ENCODE measurements at places on chromosomes 4 and X.

- no peak for DNase-seq
Measured at GRCh38 chrX:136736690-136737089, 44.0 kb downstream of the ARHGEF6 start.

DNA sequence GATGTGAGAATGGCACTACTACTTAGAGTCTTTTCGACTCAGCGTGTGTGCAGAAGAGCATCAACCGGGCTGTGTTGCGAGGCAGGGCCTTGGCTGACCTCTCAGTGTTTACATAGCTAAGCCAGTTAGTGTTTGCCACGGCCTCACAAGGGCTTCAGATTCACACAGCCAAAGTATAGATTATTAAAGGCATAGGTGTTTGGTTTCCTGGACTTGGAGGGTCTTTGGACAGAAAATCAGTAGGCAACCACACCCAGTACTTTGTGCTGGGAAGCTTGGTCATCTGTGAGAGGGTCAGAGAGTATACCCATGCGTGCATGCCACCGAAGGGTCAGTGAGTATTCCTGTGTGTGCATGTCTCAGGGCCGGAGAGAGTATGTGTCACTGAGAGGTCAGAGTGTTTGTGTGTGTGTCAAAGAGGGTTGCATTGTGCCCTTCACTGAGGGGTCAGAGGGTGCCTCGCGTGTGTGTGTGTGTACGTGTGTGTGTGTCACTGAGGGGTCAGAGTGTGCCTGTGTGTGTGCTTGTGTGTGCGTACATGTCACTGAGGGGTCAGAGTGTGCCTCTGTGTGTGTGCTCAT lies 69.7 kb upstream of the MSANTD1 start:
- no peak for DNase-seq

DNA sequence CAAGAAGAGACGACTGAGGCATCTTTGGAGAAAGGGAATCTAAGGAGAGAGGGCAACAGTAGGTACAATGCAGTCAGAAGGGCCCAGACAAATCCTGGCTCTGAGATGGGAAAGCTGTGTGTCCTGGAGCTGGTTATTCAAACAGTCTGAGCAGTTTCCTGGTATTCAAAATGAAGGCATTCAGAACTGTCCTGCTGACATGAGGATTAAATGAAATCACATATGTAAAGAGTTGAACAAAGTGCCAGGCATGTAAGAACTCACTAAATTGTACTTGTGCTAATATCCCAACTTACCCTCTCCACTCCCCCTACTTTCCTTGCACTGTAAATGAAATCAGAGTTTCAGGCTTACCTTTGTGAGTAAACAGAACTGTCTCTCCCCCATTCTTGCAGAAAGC lies 60.9 kb upstream of the LDB2 start:
- DNase-seq = no peak

DNA sequence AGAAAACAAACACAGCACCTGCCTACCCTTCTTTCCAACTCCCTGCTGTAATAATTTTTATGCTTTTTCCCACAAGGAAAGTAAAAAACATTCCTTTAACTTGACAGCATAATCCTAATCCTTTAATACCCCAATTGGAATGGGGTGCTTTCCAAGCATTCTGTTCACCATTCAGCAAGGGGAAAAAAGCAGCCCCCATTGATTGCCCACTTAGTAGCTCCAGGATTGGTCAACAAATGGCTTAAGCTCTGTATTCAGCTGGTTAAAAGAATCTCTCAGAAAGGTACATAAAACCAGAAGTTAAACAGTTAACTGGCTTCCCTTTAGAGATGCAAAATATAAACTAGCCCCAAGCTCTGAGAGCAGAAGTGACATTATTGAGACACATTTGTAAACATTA lies 194.8 kb upstream of the ATOH1 start:
- DNase-seq = no peak

DNA sequence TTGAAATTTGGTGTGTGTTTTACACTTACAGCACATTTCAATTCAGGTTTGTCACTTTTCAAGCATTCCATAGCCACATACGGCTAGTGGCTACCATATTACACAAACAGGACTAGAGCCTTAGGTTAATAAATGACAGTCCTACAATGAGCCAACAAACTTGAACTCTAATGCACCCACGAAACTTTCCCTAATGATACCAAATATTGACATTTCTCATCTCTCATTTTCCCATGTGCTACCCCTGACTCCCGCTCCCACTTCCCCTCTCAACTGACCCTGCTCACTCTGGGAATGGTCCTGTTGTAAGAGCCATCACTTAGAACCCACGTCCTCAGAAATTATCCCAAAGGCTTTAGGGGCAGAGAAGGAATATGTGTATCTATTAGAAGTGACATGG lies 4.9 kb upstream of the TLR10 start:
- DNase-seq = no peak

DNA sequence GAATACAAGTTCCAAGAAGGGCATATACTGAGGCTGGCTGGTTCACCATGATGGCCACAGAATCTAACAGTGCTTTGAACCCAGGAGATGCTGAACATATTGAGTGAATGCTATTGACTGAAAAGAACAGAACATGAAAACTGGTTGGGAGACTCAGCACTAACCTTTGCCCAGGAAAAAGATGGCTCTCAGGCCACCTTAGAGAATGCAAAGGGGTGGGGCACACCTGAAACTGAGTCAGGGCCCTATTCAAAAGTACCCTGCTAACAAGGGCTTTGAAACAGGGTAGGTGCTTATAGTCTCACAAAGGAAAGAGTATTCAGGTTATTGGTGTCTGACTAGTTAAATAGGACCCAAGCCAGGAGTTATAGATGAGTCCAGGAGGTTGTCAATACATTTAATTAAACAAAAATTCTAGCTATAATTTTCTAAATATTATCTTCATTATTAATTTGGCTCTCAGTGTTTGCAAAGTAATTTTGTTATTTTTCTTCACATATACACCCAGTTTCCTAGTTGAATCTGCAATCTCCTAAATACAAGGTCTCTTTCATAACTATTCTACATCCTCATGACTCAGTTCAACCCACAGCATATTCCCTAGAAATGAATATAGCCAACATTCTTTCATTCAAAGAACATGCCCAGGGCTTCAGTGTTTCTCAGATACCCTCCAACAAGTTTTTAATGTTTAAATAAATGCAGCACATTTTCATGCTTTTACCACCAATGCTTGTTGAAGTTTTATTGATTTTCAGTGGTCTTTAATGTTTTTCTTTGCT lies 144.2 kb upstream of the RAPGEF2 start:
- DNase-seq = no peak
